ENCODE measurements at places on chromosomes 12 and 14.

GRCh38 chr12:54590978-54591591 is 2.6 kb upstream of the PPP1R1A start:
- DNase-seq, result no peak

DNA sequence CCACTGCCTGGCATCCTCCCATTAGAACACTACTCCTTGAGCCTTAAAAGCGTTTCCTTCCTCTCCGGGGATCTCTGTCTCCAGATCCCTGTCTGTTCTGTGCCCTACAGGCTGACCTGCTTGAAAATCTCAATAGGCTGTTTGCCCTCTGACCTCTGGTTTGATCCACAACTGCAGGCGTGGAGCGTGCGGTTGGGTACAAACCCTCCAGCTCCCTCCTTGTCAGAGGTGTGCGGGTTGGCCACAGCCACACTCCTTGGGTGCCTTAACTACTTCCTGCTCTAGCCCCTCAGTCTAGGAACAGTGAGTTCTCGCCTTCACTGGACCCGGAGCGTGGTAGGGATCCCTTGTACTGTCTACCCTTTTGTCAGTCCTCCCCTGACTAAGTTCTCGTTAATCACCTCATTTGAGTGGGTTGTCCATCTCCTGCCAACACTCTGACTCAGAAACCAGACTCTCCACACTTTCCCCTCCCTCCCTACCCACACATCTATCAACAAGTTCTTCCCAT is 33.1 kb downstream of the CMKLR1 start:
- no peak for DNase-seq

DNA sequence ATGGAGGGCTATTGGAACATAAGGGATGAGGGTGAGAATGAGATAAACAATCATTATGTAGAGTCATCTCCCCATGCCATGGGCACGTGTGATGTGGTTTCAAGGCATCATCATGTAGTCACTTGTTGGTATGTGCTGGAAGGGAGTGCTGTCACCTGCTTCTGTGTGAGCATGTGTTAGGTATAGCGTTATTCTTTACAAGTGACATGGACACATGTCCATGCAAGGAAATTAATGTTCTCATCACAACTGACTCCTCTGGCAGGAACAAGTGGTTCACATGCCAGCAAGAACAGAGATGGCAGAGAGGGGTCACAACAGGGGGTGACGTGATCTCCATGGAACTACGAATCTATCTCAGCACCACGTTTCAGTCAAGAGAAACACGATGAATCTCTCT is 815.8 kb downstream of the BCL11B start:
- DNase-seq, result no peak

DNA sequence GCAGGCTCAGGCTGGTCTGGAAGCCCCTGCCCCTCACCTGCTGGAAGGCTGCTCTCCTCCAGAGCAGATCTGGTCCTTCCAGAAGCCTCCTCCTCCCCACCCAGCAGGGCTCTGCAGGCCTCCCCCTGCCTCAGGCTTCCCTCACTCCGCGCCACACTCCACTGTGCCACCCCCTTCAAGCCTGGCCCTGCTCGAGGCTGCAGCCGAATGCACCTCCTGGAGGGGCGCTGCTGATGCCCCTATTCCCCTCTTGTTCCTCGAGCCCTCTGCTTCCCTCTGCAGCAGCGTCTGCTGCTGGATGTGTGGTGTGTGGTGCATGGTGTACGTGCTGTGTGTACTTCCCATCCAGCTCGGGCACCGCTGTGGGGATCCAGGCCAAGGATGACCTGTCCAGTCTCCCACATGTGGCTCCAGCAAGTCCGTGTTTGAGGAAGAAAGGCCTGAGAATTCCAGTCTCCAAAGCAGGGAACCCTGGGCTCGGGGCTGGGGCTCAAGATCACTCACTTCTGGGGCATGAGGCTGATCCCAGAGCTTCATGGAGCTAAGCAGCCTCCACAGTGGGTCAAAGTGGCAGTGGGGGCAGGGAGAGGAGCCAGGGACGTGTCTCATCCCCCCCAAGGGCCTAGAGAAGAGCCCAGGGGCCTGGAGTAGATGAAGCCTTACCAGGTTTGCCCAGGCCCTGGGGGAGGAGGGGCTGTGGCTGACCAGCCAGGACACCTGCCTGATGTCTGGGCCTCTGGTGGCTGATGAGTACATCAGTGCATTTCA is 136.0 kb upstream of the C14orf180 start:
- DNase-seq, result no peak

GRCh38 chr12:106582641-106583230 is at the start of gene RFX4:
Gene RFX4 (plus strand): TSS chr12:106583004. CDS start chr12:106583321, 317 bp downstream.
- no peak for DNase-seq

GRCh38 chr12:51199366-51199945 is 18.4 kb downstream of the POU6F1 start:
- DNase-seq, result no peak

DNA sequence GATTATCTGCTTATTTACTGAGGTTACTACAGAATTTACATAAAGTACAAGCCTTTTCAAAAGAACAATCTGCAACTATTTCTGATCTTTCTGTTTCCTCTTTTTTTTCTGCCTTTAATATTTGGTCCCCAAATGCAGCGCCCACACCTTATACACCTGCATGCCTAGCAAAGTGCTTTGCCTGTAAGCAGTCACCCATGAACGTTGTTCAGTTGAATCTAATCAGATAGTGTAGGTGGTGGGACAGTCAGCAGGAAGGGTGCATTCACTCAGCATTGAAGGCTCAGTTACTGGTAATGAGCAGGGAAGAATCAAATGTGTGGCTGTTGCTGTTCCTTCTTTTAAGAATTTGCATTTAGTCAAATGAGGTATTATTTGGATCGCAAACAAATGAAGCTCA is 108.4 kb downstream of the GPR135 start:
- no peak for DNase-seq

All from stimulated activated CD4-positive, alpha-beta T cell treated with anti-CD3 and anti-CD28 coated beads, TNF-alpha, amount 100 ng/mL, for 1 hour (primary cell).